Aorta (tissue), 5 donors: ENCODE measurements at places on chromosomes 3 and 15. TPM values are rescaled to one million over a fixed set of nuclear protein-coding genes. Genes with fewer than 3 reads are reported as not detected.

- no peak for DNase-seq
Measured at GRCh38 chr3:151268267-151269235, 9.8 kb downstream of the P2RY14 start.

GRCh38 chr3:16085884-16086608, 88.4 kb upstream of the GALNT15 start:
- DNase-seq = peak; percentile 82

- DNase-seq = no peak
Measured at GRCh38 chr3:126101521-126101982, 17.6 kb upstream of the SLC41A3 start.

DNA sequence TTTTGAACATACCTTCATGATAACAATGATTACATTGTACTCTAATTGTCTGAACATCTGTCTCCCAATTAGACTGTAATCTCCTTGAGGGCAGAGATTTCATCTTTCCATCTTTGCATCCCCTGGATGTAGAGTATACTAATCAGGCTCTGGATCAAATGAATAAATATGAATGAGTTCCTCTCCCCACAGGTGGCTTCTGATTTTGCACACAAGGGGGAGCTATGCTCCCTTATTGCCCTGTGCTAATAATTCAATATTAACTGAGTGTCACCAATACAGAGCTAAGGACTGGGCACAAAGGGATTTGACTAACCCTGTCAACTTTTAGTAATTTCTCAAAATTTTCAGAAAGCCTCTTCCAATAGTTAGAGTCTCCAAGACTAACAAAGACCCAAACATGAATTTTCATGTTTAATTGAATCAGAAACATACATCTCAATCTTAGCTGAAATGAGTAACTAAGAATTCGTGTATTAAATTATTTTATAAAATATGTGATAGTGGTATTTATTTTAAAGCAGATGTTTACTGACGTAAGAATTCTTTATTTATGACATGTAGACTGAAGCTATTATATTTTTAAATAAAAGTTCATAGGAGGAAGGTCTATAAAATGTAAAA, 3.0 kb downstream of the DUOXA1 start:
- DNase-seq = no peak

- no peak for DNase-seq
Measured at GRCh38 chr15:77649610-77650009, 16.9 kb upstream of the LINGO1 start.

The PARL gene
- polyA plus RNA-seq = 64.2 TPM

GRCh38 chr3:182242489-182242942, 530.8 kb downstream of the SOX2 start:
- no peak for DNase-seq

The ALDH1L1 gene
- 14.4 TPM for polyA plus RNA-seq

The ARID3B gene
- 1.8 TPM for polyA plus RNA-seq

GRCh38 chr15:100769043-100769974, 110.3 kb upstream of the ALDH1A3 start:
- no peak for DNase-seq

The KCNH8 gene
- polyA plus RNA-seq = not detected

DNA sequence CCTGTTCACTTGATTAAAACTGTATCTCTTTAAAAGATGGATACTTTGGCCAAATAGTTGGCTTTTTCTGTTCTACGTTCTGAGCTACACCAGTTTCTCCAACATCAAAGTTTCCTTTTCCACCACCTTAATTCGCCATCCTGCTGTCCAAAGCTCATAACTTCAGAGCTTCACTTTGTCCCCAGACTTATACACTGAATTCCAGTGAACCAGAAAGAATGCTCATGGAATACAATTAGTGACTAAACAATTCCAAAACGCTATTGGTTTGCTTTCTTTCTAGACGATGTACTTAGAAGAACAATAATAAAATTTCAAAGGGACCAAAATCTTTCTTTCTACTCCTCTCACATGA, 23.2 kb downstream of the GPR15 start:
- no peak for DNase-seq

The NLGN1 gene
- polyA plus RNA-seq = 1.7 TPM

The GNAT1 gene
- polyA plus RNA-seq = not detected

GRCh38 chr15:40747685-40748631, 7.1 kb downstream of the RMDN3 start:
- DNase-seq = no peak

DNA sequence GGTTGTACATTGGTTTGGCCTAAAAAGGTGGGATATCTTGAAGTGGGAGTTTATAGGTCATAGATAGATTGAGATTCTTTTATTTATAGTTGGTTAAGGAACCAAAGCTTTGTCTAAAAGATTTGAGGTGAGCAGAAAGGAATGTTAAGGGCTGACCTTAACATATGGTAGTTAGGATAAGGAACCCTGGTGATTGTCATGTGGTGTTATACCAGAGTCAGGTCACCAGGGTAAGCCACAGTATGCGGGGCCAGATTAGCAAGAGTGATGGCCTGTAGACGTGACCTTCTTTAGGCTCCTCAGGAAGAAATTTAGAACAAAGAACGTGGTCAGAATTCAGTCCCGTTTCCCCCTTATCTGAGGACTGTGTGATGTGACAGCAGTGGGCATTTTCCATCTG, 249.2 kb downstream of the GABRG3 start:
- DNase-seq = no peak

DNA sequence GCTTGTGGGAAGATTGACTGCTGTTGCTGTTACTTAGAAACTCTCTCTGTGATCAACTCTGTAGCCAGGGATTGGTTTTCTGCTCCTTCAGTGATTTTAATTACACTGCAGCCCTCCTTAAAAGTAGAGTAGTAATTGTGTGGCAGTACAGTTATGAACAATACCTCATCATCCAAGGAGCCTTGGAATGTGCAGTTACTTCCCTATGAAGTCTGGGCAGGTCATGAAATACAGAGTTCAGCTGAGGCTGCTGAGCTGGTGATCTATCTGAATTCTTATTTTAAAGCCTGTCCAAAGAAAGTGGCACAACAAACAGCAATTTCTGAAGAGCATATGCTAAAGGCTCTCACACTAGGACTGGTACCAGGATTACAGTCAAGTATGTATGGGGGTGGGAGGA, 37.4 kb upstream of the MRPL3 start:
- DNase-seq = no peak

GRCh38 chr3:172869368-172869771, 118.8 kb downstream of the ECT2 start:
- DNase-seq = no peak

DNA sequence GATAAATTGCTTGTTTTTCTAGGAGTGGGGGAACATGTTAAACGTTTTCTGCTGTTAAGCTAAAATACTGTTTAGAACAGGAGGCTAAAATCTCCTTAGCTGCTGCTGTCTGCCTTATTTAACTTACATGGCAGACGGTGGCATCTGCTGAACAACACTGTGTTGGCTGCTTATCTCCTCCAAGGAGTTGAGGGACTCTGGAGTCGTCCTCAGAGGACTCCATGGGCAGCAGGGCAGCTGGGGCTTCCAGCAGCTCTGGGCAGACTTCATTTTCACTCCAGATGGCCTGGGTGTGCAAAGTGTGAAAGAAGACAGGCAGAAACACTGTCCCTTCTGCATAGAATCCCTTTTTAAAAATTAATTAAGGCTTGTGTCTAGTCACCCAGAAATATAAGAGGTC, 52.9 kb upstream of the NUDT16 start:
- no peak for DNase-seq

DNA sequence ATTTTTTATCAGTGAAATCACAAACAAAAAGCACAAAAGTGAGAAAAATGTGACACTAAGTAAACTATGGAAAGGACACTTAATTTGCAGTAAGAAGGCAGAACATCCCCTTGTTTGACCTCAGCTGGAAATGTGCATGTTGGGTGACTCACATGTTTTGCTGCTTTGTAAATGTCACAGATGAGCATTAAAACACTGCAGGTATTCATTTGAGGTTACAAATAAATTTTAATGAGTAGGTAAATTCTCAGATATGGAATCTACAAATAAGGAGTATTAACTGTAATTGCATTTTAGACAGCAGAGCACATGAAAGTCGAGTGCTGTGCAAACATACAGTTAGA, 20.3 kb downstream of the CHMP2B start:
- no peak for DNase-seq

The PAK6 gene
- polyA plus RNA-seq = not detected

GRCh38 chr15:77014132-77015081, 19.5 kb downstream of the PSTPIP1 start:
- DNase-seq = peak; percentile 73

The CFAP44 gene
- polyA plus RNA-seq = 7.1 TPM

- DNase-seq = no peak
Measured at GRCh38 chr15:75034615-75035014, 11.2 kb downstream of the PPCDC start.

GRCh38 chr3:160135851-160136250, 89.4 kb upstream of the C3orf80 start:
- DNase-seq = no peak

The UBE2E2 gene
- polyA plus RNA-seq = 26.5 TPM

The TPM1 gene
- polyA plus RNA-seq = 1,109 TPM

- DNase-seq = no peak
Measured at GRCh38 chr15:96285305-96285704, 45.2 kb upstream of the NR2F2 start.

- no peak for DNase-seq
Measured at GRCh38 chr3:17491601-17492000, 250.8 kb downstream of the TBC1D5 start.
